ENCODE measurements at places on chromosomes 13 and 19.

- peak; percentile 80 for DNase-seq
Measured at GRCh38 chr19:48419158-48419920, 25.9 kb downstream of the GRIN2D start.

- peak; percentile 58 for DNase-seq
Measured at GRCh38 chr19:14114854-14115253, 2.7 kb downstream of the PRKACA start.

GRCh38 chr19:30924069-30924636 lies 425.1 kb downstream of the TSHZ3 start:
- no peak for DNase-seq

DNA sequence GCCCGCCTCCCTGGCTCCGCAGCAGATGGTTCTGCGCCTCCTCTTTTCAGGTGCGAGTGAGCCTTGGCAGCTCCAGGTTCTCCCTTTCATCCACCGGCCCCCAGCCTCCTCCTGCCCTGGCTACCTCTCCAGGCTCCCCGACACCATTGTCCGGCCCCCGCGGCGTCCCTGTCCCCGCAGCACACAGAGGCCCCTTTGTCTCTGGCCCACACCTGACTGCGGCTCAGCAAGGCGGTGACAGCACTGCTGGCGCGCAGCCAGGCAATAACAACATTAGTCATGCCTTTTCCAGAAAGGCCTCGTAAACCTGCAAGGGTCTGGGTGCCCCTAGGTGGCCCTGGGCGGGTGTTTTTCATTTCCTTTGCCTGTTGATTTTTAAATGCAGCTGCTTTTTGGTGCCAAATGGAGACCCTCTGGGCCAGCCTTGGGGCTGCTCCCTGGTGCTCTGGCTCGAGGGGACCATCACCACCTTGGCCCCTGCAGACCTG lies 73.2 kb upstream of the MEDAG start:
- DNase-seq, result peak; percentile 36

DNA sequence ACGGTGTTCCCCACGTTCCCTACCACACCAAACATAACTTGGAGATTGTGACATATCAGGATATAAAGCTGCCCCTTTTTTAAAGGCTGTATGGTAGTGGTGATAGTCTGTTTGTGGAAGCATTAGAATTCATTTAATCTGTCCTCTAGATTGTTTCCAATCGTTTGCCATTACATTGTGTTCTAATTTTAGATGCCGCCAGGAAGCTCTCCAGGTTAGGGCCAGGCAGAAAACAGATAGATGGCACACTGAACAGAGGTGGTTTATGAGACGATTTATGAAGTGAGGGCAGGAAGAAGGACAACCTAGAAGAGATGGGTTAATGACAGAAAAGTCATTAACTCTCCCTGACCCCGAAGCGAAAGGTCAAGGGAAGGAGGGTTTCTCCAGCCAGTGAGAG lies 30.0 kb downstream of the ARHGEF7 start:
- no peak for DNase-seq

DNA sequence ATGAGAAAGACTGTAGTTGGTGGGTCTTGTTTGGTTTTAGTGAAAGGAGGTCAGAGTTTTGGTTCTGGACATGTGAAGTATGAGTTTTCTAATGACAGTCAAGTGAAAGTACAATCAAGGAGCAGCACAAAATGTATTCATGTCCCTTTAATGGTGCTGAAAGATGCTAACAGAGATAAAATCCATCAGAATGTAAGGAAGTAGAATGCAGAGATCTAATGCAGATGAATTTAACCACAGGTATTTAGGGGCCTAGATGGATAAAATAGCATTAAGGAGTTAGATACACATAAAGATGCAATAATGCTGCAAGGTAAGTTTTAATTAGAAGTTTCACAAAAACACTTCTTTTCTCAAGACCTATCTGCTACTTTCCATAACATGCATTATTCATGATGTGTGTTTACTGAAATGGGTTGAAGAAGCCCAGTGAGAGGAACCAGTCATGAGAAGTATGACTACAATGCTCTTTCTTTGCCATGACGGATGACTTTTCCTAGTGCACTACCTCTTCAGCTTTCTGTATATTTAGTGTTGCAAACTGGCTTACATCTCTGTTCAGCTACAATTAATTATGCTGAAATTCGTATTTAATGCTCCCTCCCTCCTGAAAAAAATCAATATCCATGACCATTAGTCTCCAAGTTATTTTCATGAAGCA lies 222.9 kb upstream of the HTR2A start:
- DNase-seq, result no peak

- no peak for DNase-seq
Measured at GRCh38 chr13:110283736-110284517, 23.0 kb downstream of the COL4A1 start.

Measured in GM10248 (cell line).